ENCODE measurements at places on chromosomes 4 and X. TPM values are rescaled to one million over a fixed set of nuclear protein-coding genes. Genes with fewer than 3 reads are reported as not detected.

Gene DYNLT3
- 13.9 TPM for total RNA-seq

DNA sequence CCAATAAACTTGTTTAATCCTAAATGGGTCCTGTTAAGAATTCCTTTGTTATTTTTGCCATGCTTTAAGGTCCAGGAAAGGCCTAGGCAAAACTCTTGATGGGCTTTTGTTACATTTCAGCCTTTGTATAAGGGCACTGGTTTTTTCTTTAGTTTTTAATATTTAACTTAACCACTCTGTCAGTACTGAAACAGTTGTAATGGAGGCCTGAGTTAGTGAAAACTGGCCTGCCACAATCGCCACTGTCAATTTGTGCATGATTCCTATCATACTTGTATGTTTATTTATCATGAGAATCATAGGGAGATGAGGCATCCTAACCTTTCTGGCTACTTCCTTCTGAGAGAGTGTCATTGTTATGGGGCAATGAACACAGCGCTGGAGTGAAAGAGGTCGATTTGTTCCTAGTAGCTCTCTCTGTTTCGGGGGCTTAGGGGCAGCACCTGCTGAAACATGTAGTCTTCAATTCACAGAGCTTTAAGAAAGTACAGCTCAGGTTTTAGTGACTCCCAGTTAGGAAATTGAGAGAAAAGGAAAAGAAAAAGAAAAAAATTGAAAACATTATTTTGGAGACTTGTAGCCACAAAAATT, 393.8 kb upstream of the FSTL5 start:
- no peak for DNase-seq
- H3K36me3 ChIP-seq: no peaks in the 10 kb centered on the region
- no peaks in the 10 kb centered on the region for H3K4me1 ChIP-seq

Gene DUSP21
- not detected for total RNA-seq

Gene CSAG1
- total RNA-seq: not detected

DNA sequence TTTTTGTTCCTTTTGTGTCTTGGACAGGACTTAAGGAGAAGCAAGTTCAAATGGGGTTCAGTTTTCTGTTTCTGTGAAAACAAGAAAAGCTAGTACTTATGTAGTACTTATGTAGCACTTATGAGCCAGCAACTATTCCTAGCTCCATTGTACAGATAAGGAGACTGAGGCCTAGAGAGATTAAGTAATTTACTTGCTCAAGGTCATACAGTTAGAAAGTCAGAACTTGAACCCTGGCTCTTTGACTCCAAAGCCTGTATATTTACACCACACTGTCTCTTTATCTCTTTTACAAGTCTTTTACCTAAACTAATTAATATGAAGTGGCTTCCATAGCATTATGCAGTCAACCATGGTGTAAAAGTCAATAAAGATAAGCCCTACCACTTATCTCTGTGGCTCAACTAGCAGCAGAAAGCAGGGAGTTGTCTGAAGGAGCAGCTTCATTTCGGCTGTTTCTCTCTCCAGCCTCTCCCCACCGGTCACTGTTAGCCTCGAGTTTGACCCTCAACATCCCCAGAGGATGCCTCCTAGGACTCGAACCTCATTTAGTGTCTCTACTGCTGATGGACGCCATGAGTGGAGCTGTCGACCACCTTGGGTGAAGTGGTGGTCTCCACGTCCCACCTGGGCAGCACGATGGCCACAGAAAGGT, 209.9 kb downstream of the SHROOM3 start:
- H3K4me1 ChIP-seq: no peaks in the 10 kb centered on the region
- no peaks in the 10 kb centered on the region for H3K36me3 ChIP-seq
- H3K4me3 ChIP-seq: no peak overlapping the region
- H3K27me3 ChIP-seq: no peaks in the 10 kb centered on the region
- H3K27ac ChIP-seq: no peak overlapping the region

GRCh38 chr4:182531555-182532162, 288.5 kb downstream of the TENM3 start:
- no peaks in the 10 kb centered on the region for H3K27me3 ChIP-seq
- H3K4me3 ChIP-seq: peak overlapping the region; percentile 25

GRCh38 chrX:153801669-153802068, 7.2 kb downstream of the SSR4 start:
- no peak overlapping the region for H3K27ac ChIP-seq
- H3K4me3 ChIP-seq: no peak overlapping the region
- H3K36me3 ChIP-seq: no peaks in the 10 kb centered on the region

- H3K27ac ChIP-seq: no peak overlapping the region
- DNase-seq: no peak
- no peaks in the 10 kb centered on the region for H3K4me1 ChIP-seq
- H3K27me3 ChIP-seq: no peaks in the 10 kb centered on the region
- no peak overlapping the region for H3K4me3 ChIP-seq
These were observed 1724.3 kb upstream of the TENM3 start for GRCh38 chr4:180518906-180519305.

GRCh38 chrX:154730253-154730891, 20.5 kb downstream of the GAB3 start:
- no peak overlapping the region for H3K4me3 ChIP-seq
- H3K27ac ChIP-seq: peak overlapping the region; percentile 65
- H3K36me3 ChIP-seq: no peaks in the 10 kb centered on the region
- DNase-seq: no peak

GRCh38 chrX:7941390-7942042, 14.3 kb upstream of the PNPLA4 start:
- H3K27me3 ChIP-seq: no peaks in the 10 kb centered on the region
- H3K4me1 ChIP-seq: peaks cover 3% of the 10 kb centered on the region
- H3K4me3 ChIP-seq: no peak overlapping the region
- no peak overlapping the region for H3K27ac ChIP-seq
- no peaks in the 10 kb centered on the region for H3K36me3 ChIP-seq
- DNase-seq: no peak

DNA sequence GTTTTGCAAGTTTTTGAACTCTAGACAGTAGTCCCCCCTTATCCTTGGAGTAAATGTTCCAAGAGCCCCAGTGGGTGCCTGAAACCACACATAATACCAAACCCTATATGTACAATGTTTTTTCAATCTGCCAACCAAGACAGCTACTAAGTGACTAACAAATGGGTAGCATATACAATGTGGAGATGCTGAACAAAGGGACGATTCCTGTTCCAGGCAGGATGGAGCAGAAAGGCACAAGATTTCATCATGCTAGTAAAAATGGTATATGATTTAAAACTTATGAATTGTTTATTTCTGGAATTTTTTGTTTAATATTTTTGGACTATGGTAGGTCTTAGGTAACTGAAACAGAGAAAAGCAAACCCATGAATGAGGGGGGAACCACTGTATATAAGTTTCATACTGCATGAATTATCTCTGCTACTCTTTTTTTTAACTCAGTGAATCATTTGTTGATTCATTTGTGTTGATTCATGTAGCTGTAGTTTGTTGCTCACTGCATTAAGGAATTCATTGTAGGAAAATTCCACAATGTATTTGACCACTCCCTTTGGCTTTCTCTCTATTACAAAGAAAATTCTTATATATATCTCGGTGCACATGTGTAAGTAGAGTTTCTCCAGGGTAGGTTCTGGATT, 21.9 kb upstream of the ANXA3 start:
- H3K27me3 ChIP-seq: no peaks in the 10 kb centered on the region
- H3K36me3 ChIP-seq: no peaks in the 10 kb centered on the region
- no peak for DNase-seq
- H3K27ac ChIP-seq: no peak overlapping the region
- H3K4me1 ChIP-seq: no peaks in the 10 kb centered on the region

DNA sequence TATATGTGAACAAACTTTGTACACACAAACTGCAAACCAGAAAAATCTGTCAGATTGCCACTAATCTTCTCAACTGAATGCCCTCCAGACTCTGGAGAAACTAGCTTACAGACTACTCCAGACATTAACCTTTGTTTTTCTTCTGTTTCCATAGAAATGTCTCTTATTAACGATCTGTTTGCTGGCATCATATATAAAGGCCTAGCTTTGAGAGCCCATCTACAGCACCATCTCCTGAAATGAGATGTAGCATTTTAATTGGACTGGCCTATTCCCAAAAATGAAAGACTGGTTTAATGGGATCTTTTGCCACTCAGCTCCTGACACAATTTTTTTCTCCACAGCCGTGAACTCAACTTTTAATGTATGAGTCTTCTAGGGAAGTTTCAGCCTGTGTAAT, 266.0 kb upstream of the IL1RAPL1 start:
- no peaks in the 10 kb centered on the region for H3K4me1 ChIP-seq
- H3K4me3 ChIP-seq: no peak overlapping the region
- no peak overlapping the region for H3K27ac ChIP-seq
- no peaks in the 10 kb centered on the region for H3K27me3 ChIP-seq
- no peaks in the 10 kb centered on the region for H3K36me3 ChIP-seq

DNA sequence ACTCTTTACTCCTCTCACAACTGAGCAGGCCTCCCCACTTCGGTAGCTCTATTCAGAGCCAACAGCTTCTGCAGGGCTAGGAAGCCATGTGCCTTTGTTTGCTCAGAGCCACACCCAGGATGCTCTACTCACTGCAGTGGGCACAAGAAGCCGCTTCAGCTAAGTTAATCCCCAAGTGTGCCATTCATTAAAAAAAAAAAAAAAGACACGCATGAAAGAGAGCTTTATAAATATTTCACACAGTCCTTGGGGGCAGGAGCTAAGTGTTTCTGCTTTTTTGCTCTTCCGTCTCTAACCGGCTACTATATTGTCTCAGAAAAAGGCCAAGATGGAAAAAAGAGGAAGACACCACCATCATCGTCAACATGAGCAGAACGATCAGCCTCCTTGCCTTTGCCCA, 8.1 kb downstream of the CRMP1 start:
- no peaks in the 10 kb centered on the region for H3K36me3 ChIP-seq
- no peaks in the 10 kb centered on the region for H3K4me1 ChIP-seq
- no peak for DNase-seq
- H3K27ac ChIP-seq: no peak overlapping the region
- H3K27me3 ChIP-seq: peaks cover 27% of the 10 kb centered on the region

DNA sequence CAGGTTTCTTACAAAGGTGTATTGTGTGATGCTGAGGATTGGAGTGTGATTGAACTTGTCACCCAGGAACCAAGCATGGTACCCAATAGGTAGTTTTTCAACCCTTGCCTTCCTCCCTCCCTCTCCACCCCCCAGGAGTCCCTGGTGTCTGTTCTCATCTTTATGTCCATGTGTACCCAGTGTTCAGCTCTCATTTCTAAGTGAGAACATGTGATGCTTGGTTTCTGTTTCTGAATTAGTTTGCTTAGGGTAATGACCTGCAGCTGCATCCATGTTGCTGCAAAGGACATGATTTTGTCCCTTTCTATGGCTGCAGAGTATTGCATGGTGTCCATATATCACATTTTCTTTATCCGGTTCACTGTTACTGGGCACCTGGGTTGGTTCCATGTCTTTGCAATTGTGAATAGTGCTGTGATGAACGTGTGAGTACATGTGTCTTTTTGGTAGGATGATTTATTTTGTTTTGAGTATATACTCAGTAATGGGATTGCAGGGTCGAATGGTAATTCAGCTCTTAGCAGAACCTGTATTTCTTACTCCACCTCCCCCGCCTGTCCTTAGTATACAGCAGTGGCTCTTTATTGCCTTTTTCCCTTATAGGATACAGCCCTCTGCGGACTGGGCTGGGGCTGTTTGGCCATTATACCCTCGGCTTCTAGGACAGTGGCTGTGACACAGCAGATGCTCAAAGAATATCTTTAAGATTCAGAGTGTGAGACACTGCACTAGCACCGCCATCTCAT, 145.4 kb downstream of the PTTG2 start:
- H3K27me3 ChIP-seq: no peaks in the 10 kb centered on the region
- H3K4me1 ChIP-seq: no peaks in the 10 kb centered on the region
- no peak for DNase-seq

DNA sequence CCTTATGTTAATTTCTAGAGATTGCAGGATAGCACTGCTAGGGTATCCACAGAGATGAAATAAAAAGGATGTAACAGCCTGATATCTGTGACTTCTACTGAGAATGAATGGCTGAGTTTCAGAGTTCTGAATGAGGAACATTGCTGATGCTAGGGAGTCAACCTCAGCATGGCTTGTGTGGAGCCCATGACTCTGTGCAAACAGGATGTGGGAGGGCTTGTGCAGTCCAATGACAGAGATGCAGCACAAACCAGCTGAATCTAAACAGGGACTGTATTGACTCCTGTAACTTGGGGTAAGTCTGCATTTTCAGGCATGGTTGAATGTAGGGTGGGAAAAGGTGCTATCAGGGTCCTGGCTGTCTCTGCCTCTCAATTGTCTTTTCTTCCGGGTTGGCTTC, 5.3 kb upstream of the RASL11B start:
- no peaks in the 10 kb centered on the region for H3K27me3 ChIP-seq
- H3K4me1 ChIP-seq: peaks cover 17% of the 10 kb centered on the region
- no peak overlapping the region for H3K4me3 ChIP-seq
- H3K36me3 ChIP-seq: no peaks in the 10 kb centered on the region
- DNase-seq: no peak

- H3K36me3 ChIP-seq: no peaks in the 10 kb centered on the region
- H3K4me1 ChIP-seq: no peaks in the 10 kb centered on the region
- no peak overlapping the region for H3K4me3 ChIP-seq
- DNase-seq: no peak
- H3K27ac ChIP-seq: no peak overlapping the region
- H3K27me3 ChIP-seq: peaks cover 49% of the 10 kb centered on the region
These were observed 41.6 kb upstream of the ADRA2C start for GRCh38 chr4:3724319-3725231.

- no peaks in the 10 kb centered on the region for H3K27me3 ChIP-seq
- no peak for DNase-seq
- peaks cover 5% of the 10 kb centered on the region for H3K4me1 ChIP-seq
- peak overlapping the region; percentile 79 for H3K27ac ChIP-seq
These were observed 574 bp upstream of the MOB1B start for GRCh38 chr4:70901607-70901983.

DNA sequence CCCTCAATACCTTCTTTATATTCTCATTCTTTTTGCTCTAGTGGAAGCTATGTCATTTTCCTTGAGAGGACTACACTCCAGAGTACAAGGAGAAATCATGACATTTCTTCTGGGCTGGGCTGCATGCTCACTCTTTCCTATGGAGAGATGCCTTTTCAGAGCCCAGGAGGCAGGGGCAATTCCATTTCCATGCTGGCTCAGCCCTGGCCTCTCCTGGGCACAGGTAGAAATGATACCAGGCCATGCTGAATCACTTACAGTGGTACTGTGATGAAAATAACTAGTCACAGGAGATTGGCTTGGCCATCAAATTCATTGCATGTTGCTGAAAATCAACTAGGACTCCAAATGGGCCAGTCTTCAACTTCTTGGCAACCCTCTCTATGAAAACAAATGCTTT, 34.0 kb upstream of the PPARGC1A start:
- DNase-seq: no peak
- no peak overlapping the region for H3K4me3 ChIP-seq
- H3K4me1 ChIP-seq: no peaks in the 10 kb centered on the region
- H3K27me3 ChIP-seq: no peaks in the 10 kb centered on the region
- H3K36me3 ChIP-seq: no peaks in the 10 kb centered on the region

DNA sequence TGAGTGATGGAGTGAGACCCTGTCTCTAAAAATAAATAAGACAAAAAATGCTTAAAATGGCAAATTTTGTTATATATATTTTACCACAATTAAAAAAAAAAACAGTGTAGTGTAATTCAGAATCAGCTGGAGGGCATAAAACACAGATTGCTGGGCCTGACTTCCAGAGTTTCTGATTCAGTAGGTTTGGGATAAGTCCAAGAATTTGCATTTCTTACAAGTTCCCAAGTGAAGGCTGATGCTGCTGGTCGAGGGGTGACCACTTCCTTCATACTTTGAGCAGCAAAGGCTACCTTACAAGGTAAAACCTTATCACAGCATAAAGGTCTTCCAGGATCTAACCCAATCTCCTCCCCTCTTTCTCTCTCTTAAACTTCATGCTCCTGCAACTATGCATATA, 40.7 kb downstream of the KLHL8 start:
- no peaks in the 10 kb centered on the region for H3K4me1 ChIP-seq
- H3K27me3 ChIP-seq: no peaks in the 10 kb centered on the region
